ENCODE measurements at places on chromosomes 3 and 15. TPM values are rescaled to one million over a fixed set of nuclear protein-coding genes. Genes with fewer than 3 reads are reported as not detected.

DNA sequence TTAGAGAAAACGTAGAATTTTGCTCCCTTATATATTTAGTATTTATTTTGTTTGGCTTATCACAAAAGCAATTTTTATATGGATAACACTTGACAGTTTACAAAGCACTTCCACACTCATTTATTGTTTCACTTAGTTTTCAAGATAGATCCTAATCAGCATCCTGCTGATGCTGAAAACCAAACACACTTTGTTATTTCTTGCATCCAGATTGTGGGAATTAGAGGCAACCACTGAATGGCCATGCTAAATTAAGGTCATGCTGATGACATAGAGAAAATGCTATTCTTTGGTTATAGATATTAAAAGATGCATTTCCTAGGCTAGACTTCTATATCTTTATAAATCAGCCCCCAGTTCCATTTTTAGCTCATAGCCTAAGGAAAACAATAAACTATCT lies 474.1 kb upstream of the KCNMB2 start:
- H3K4me1 ChIP-seq = peaks cover 23% of the 10 kb centered on the region
- no peaks in the 10 kb centered on the region for H3K36me3 ChIP-seq
- DNase-seq = no peak
- H3K27ac ChIP-seq = no peak overlapping the region
- H3K27me3 ChIP-seq = no peaks in the 10 kb centered on the region

DNA sequence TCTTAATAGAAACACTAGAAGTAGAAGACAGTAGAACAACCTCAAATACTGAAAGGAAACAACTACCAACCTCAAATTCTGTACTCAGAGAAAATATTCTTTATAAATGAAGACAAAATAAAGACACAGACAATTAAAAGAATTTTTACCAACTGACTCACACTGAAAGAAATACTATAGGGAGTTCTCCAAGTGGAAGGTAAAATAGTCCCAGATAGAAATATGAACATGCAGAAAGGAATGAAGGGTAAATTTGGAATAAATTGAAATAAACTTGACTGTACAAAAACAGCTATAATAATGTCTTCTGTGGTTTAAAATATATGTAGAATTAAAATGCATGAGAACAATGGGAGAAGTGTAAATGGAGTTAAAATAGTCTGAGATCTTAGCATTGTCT lies 36.7 kb upstream of the CCDC174 start:
- H3K27ac ChIP-seq = no peak overlapping the region
- no peaks in the 10 kb centered on the region for H3K4me1 ChIP-seq
- no peaks in the 10 kb centered on the region for H3K36me3 ChIP-seq
- DNase-seq = no peak
- peaks cover 5% of the 10 kb centered on the region for H3K27me3 ChIP-seq

DNA sequence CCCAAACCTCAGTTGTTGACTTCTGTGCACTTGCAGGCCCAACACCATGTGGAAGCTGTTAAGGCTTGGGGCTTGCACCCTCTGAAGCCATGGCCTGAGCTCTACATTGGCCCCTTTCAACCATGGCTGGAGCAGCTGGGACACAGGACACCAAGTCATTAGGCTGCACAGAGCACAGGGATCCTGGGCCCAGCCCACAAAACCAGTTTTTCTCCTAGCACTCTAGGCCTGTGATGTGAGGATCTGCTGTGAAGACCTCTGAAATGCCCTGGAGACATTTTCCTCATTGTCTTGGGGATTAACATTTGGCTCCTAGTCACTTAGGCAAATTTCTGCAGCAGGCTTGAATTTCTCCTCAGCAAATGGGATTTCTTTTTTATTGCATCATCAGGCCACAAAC lies 1255.7 kb downstream of the ZPLD1 start:
- no peaks in the 10 kb centered on the region for H3K4me1 ChIP-seq
- DNase-seq = no peak
- no peaks in the 10 kb centered on the region for H3K36me3 ChIP-seq
- H3K27me3 ChIP-seq = no peaks in the 10 kb centered on the region
- no peak overlapping the region for H3K4me3 ChIP-seq

DNA sequence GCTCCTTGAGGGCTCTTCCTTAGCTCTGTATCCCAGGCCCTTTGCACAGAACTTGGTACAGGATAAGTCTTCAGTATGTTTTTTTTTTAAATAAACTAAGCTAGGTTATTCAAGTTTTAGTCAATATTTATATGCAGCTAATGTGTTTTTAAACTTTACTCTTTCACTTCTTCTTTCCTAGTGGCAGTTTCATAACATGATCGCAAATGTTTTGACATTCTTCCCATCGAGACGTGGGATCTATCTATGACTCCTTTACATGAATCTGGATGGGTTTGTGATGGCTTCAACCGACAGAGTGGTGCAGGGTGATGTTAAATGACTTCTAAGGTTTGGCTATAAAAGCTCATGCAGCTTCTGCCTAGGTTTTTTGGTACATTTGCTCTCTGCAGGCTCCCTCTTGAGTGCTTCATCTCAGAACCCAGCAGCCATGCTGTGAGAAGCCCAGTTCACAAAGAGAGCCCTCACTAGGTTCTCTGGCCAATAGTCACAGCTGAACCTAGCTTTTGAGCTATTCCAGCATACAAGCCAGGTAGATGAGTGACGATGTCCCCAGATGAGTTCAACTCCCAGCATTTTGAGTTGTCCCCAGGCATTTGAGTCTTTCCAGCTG lies 13.5 kb upstream of the MECOM start:
- H3K27ac ChIP-seq = no peak overlapping the region
- DNase-seq = no peak
- H3K36me3 ChIP-seq = no peaks in the 10 kb centered on the region

GRCh38 chr3:61666615-61667330 lies 105.4 kb downstream of the PTPRG start:
- H3K27ac ChIP-seq = no peak overlapping the region
- H3K36me3 ChIP-seq = no peaks in the 10 kb centered on the region
- no peak overlapping the region for H3K4me3 ChIP-seq

DNA sequence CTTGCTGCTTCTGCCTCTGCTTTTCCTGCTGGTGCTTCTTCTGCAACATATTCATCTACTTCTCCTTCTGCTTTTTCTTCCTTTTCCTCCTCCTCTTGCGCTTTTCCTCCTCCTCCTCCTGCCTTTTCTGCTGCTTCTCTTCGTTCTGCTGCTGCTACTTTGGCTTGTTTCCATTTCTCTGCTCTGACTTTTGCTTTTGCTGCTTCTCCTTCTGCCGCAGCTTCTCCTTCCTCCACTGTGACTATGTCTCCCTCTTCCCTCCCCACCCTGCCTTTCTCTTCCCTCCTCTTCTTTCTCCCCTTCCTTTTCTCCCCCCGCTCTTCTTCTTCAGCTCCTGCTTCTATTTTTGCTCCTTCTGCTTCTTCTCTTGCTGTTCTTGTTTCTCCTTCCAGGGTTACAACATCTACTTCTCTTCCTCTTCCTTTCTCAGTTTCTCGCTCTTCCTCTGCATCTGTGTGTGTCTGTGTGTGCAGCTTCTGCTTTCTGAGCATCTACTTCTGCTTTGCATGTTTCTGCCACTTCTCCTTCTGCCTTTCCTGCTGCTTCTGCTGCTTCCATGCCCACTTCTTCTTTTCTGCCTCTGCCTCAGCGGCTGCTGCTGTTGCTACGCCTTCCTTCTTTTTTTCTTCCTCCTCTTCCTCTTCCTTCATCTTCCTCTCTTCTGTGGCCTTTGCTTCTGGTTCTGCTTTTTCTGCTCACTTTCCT lies 51.4 kb downstream of the FAM43A start:
- peaks cover 28% of the 10 kb centered on the region for H3K4me1 ChIP-seq
- no peak for DNase-seq
- H3K4me3 ChIP-seq = no peak overlapping the region

DNA sequence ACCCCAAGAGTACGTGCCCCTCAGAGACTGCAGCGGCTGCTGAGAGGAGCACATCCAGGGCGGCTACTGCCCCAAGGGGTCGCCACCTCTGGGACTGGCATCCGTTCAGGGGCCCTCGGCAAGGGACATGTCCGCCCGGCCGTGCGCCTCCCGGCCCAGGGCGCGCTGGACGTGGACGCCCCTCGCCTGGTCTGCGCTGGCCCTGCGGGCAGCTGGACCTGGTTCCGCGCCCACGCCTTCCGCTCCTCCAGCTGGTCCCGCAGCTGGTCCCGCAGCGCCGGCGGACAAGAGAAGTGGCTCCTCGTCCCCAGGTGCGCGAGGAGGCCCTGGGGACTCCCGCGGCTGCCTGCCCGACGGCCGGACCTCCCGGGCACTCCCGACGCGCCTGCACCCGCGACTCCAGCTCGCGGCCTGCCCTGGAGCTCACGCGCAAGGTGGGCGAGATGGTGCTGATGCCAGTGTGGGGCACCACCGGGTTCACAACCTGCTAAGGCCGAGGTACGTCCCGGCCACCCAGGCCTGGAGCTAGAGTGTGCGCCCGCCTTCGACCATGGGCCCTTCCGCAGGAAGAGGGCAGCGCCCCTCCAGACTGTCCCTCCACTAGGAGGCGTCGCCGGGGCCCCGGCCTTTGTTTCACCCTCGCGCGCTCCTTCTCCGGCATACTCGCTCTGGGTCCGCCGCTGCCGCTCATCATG lies 14.4 kb upstream of the GP9 start:
- H3K36me3 ChIP-seq = no peaks in the 10 kb centered on the region
- peak overlapping the region; percentile 44 for H3K4me3 ChIP-seq
- peaks cover 10% of the 10 kb centered on the region for H3K4me1 ChIP-seq
- no peak for DNase-seq
- no peak overlapping the region for H3K27ac ChIP-seq

- no peaks in the 10 kb centered on the region for H3K36me3 ChIP-seq
- peak overlapping the region; percentile 90 for H3K4me3 ChIP-seq
- peaks cover 2% of the 10 kb centered on the region for H3K27me3 ChIP-seq
- no peak for DNase-seq
- no peak overlapping the region for H3K27ac ChIP-seq
- peaks cover 22% of the 10 kb centered on the region for H3K4me1 ChIP-seq
Measured at GRCh38 chr3:186807231-186807630, 949 bp upstream of the RFC4 start.

GRCh38 chr15:69888406-69888805 lies 209.3 kb downstream of the TLE3 start:
- H3K4me3 ChIP-seq = no peak overlapping the region
- no peaks in the 10 kb centered on the region for H3K36me3 ChIP-seq
- H3K27ac ChIP-seq = no peak overlapping the region

- no peaks in the 10 kb centered on the region for H3K27me3 ChIP-seq
- no peak overlapping the region for H3K27ac ChIP-seq
- H3K4me3 ChIP-seq = no peak overlapping the region
- no peak for DNase-seq
Measured at GRCh38 chr3:107557743-107558142, 35.0 kb downstream of the BBX start.

Gene ZDHHC19
- total RNA-seq = 0.77 TPM

Gene ECE2
- 0.28 TPM for total RNA-seq

Gene VGLL3
- total RNA-seq = 8.0 TPM

Gene RARRES1
- total RNA-seq = 11.6 TPM
